Activated CD4-positive, alpha-beta T cell treated with anti-CD3 and anti-CD28 coated beads, Interleukin-2, Interleukin-6, amounts not matched to agents 100 ng/mL and 50 ng/mL, durations not matched to agents 16 hours and 8 hours (primary cell): ENCODE measurements at places on chromosomes 1 and 21.

GRCh38 chr1:203075236-203076030 is 10.4 kb downstream of the MYOG start:
- no peak for DNase-seq

DNA sequence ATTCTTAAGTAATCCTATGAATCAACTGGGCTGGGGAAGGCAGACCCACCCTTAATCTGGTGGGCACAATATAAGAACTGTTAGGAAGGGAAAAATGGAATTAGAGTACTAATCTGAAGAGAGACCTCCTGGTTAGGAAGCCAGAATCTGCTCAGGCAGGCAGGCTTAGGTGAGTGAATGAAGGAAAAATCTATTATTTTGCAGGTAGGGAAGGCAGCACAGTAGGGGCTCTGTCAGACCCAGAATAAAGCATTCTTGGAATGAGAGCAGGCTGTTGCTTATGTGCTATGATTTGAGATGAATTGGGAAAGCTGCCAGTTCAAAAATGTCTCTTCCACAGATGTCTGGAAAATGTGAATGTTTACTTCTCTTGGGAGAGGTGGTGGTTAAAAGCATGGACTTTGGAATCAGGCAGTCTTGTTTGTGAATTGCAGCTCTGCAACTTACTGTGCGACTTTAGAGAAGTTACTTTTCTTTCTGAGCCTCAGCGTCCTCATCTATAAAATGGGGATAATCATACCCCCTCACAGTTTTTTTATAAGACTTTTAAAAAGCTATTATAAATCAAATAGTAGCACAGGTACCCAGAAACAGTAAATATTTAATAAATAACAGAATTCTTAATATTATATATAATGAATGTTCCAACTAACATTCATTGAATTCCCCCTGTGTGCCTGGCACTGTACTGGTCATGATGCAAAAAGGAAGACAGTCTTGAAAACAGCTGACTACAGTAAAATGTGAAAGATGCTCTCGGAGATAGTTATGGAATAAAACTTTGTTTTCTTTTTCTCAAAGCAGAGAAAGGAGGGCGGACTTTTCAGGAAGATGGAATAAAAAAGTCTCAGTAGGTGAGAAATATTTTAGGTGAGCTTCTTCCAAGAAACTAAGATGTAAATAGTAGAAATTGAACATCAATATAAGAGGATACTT is 15.3 kb upstream of the ZNF644 start:
- DNase-seq, result no peak

DNA sequence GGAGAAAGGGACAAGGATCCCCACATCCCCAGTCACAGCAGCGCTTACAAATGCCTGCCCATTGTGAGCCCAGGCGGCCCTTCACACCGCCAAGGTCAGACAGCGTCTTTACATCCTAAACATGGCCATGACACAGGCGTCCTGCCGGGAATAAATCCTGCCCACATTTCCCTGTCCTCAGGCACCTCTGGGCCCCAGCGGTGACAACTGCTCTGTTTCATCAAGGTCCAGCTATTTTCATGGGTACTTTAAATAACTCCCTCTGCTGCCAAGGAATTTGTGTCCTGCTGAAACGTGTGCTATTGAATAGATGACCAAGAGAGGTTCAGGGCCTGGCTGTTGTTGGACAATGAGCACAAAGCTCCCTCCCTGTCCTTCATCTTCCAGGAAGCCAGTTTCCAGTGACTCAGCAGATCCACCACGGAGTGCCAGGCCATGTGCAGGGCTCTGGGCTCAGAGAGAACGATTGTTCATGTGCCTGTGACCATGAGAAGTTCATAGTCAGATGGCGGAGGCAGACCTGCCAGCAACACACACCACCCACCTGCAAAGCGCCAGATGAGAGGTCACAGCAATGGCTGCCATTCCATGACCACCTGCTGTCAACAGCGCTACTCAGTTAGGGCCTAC is 195.8 kb downstream of the MATN1 start:
- DNase-seq, result no peak

DNA sequence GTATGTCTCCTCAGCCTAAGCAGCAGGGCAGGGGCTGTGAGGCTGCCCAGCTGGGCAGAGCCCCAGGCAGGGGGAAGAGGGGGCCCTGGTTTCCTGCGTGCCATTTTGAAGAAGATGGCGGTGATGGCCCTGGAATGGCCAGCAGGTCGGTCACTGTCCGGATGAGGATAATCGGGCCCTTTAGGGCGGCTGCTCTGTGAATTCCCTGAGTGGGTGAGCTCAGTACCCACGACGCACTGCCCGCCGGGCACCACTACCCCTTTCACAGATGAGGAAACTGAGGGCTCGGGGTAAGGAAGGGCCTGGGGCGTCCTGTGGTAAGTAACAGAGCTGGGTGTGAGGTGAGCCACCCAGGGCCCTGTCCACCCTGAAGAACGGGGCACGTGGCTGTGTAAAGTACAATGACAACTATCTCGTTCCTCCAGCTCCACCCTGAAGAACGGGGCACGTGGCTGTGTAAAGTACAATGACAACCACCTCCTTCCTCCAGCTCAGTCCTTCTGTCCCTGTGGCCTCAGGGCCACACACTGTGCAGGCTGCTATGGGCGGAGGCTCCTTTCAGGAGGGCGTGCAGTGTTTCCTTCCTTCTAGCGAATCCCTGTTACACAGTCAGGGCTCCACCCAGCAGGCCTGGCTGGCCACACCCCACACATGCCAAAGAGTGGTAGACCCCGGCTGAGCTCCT is 23.2 kb downstream of the ITGB2 start:
- DNase-seq, result no peak

- DNase-seq, result no peak
Measured at GRCh38 chr1:20728371-20729154, 3.9 kb downstream of the SH2D5 start.

DNA sequence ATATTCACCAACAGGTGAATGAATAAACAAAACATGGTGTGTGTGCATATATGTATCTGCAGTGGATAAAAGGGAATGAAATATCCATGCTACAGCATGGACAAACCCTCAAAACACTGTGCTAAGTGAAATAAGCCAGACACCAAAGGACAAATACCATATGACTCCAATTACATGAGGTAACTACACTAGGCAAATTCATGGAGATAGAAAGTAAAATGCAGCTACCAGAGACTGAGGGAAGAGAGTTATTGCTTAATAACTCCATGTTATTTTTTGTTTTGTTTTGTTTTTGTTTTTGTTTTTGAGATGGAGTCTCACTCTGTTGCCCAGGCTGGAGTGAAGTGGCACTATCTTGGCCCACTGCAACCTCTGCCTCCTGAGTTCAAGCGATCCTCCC is 2.4 kb downstream of the ITLN1 start:
- DNase-seq, result no peak

DNA sequence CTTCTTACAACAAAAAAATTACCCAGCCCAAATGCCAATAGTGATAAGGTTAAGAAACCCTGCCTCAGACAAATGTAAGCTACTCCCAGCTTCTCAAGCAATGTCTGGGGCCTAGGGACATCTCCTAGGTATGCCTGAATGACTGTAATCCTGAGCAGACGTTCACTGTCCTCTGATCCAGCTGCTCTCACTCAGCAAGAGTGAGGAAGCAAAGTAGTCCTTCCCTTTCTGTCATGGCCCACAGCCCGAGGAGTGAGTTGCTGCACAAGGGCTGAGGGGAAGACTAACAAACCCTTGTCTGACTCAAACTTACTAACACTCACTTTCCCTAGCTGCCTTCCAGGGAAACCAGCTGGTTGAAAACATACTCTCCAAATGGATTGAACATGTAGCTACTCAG is 124.9 kb upstream of the TNFSF4 start:
- DNase-seq, result no peak

- no peak for DNase-seq
Measured at GRCh38 chr1:44354268-44354839, 703 bp downstream of the ERI3 start.

GRCh38 chr1:14910984-14911721 is 242.4 kb upstream of the TMEM51 start:
- DNase-seq, result no peak

GRCh38 chr21:43211760-43212115 is 42.9 kb downstream of the CRYAA start:
- no peak for DNase-seq

DNA sequence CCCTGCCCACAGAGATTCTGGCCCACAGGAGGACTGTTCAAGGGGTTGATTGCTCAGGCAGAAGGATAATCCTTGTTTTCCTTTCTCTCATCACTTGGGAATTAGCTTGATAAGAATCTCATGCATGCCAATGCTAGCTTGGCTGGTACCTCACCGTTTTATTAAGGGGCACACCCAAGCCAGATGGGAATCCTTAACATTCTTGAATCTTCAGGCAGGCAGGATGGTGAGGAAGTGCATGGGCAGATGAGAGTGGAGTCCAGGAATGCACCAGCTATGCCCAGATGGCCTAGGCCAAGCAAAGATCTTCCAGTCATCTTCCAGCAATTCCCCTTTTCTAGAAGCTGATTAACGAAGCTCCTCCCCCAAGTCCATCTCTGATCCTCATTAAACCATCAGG is 4.1 kb upstream of the LCE7A start:
- DNase-seq, result no peak

DNA sequence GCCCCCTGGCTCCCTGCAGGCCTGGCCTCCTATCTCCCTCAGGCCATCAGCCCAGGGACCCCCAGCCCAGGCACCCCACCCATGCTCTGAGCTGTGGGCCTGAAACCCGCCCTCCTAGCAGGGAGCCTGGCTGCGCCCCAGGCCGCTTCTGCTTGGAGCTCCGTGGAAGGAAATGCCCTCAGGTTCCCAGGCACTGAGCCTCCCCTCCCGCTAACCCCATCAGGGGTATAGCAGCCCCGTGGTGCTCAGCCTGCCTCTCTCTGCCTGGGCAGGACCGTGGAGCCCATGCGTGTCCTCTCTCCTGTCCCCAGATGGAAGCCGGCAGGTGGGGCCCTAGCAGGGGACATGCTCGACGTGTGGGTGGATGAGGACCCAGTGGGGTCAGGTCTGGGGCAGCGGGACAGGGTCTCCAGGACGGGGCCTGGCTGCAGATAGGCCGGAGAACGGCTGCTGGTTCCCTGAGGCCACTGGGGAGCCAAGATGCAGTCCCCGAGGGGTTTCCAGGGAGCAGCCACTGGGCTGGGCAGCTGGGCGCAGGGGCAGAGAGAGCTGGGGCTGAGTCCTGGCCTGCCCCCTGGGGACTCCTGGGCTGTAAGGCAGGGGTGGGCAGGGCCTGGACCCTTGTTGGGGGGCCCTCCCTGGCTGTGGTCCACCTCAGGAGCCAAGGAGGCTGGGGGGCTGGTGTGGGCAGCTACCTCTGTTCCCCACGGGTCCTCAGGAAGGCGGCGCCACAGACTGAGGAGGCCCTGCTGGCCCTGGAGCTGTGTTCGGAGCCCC is 75.5 kb downstream of the MORN1 start:
- DNase-seq, result no peak

GRCh38 chr1:222171005-222171404 is 376.9 kb downstream of the HHIPL2 start:
- peak; percentile 20 for DNase-seq

DNA sequence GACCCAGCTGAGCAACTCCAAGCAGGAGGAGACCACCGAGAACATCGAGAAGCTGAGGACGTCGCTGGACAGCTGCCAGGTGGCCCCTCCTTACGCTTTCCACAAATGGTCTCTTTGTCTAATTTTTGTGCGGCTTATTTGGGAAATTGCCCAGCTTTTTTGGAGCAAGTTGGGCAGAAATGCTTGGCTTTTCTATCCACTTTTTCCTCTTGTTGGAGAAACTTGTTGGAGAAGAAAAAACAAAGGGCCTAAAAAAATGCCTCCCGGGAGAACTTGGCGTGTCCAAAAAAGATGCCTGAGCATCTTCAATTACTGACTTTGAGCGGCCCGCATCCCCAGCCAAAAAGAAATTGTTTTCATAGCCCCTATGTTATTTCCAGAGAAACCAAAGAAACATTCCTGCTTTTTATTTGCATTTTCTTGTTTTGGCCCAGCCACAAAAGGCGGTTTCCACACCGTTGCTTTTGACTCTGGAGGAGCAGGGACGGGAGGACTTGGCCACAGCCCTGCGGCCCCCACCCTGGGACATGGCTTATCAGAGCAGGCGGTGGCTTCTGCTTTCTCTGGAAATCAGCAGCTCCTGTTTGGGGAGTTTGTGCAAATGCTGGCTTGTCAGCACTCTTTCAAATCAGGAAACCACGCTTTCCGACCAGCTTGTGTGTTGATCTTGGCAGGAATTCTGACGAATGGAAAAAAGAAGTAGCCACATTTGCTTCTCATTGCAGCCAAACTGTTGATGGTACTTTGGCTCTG is 81.2 kb upstream of the EFHD2 start:
- DNase-seq, result no peak

DNA sequence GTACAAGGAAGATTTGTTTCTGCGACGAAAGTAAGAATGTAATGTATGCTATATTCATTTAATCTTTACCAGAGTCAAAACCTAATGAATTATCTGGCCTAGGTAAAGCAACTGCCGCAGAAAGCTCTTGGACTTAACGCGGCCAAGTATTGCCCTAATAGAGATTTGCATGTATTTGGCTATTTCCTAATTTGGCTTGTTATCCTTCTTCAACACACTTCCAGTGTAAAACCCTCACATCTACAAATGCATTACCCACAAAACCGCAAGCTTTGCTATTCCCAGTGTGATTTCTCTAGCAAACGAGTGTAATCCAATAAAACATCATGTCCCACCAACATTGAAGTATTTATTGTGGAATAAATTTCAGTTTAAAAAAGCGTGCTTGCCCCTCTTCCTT is 123.8 kb upstream of the LMO4 start:
- DNase-seq, result no peak

DNA sequence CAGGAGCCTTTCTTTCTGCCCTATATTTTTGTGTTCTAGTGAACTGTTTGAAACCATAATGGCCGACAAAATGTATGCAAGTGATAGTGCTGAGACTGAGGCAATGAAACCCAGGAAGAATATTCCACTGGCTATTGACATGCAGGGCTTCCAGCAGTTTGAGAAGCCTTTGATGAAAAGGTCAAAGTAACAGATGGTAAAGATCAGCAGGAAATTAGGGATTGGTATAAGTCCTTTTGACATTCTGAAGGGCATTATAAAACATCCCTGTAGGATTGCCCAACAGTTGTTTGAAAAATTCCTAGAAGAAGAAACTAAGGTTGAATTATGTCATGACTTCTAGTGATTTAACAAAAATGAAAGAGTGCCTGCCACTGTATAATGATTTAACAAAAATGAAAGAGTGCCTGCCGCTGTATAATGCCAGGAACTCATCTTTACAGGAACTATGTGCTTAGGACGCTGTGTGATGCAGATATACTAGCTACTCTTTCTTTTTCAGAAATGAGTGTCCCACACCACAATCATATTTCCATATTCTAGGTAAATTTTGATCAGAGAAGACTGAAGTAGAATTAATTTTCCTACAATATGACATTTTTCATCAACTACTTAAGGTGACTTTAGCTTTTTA is 283.9 kb upstream of the ST6GALNAC5 start:
- DNase-seq, result peak; percentile 3

- no peak for DNase-seq
Measured at GRCh38 chr1:77341195-77341594, 59.4 kb downstream of the AK5 start.
